Adrenal gland (tissue), 19 donors: ENCODE measurements at places on chromosomes 16 and 17.

DNA sequence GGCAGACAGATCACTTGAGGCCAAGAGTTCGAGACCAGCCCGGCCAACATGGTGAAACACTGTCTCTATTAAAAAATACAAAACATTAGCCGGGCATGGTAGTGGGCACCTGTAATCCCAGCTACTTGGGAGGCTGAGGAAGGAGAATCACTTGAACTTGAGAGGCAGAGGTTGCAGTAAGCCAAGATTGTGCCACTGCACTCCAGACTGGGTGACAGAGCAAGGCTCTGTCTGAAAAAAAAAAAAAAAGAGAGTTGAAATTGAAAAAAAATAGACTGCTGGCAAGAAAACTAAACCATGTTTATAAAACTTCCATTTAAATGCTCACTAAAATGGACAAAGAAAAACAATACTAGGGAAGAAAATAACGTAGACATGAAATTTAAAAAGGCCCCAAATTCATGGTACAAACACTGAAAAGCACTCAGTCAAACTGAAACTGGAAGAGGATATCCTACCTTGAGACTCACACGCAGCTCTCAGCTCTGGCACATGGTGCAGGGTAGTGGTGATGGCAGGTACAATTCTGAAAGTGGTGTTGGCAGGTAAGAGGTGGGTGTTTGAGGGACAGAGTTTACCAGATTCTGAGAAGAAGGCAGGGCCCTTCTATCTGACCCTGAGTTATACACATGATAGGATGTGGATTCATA lies 19.3 kb downstream of the CNTROB start:
- no peaks in the 10 kb centered on the region for H3K4me1 ChIP-seq
- H3K27me3 ChIP-seq, result no peaks in the 10 kb centered on the region
- H3K36me3 ChIP-seq, result peaks cover 29% of the 10 kb centered on the region
- no peak for DNase-seq
- H3K27ac ChIP-seq, result no peak overlapping the region

DNA sequence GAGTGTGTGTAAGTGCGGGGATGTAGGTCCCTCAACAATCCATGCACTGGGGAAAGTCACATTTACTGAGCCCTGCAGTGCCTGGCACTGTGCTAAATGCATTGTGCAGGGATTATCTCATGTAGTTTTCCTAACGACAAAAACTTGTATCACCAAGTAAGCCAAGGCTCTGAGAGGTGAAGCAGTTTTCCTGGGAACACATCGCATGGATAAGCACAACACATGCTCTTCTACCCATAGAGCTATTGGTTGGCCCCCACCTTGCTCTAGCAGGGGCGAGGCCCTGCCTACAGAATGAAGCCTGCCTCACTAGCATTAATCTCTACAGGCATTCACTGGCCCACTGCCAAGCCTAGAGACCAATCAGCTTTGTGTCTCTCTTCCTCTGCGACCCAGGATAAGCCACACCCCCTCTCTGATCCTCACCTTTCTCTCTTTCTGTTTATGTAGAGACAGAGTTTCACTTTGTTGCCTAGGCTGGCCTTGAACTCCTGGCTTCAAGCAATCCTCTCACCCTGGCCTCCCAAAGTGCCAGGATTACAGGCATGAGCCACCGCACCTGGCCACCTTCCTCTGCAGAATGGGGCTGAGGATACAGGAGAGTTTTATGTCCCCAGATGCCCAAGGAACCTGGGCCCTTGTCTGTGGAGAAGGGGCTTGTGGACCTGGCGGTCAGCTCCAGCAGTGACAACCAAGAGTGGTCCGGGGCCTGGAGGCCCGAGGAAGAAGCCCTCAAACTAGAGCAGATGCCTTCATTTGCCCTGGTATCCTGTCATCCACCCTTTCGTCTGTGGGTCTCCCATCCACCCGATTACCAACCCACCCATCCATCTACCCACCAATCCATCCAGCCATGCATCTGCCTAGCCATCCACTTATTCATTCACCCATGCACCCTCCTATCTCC lies 12.8 kb downstream of the CDH16 start:
- no peaks in the 10 kb centered on the region for H3K27me3 ChIP-seq
- no peaks in the 10 kb centered on the region for H3K36me3 ChIP-seq
- no peak overlapping the region for H3K27ac ChIP-seq
- no peak overlapping the region for H3K4me3 ChIP-seq

- no peaks in the 10 kb centered on the region for H3K4me1 ChIP-seq
- no peak overlapping the region for H3K27ac ChIP-seq
- no peaks in the 10 kb centered on the region for H3K36me3 ChIP-seq
Observed at GRCh38 chr16:85954927-85955519, 56.1 kb downstream of the IRF8 start.

- H3K4me1 ChIP-seq, result peaks cover 13% of the 10 kb centered on the region
- H3K4me3 ChIP-seq, result no peak overlapping the region
- no peaks in the 10 kb centered on the region for H3K36me3 ChIP-seq
- H3K27me3 ChIP-seq, result no peaks in the 10 kb centered on the region
Observed at GRCh38 chr17:27518545-27519521, 62.6 kb downstream of the KSR1 start.

GRCh38 chr16:55656691-55657092 lies 904 bp downstream of the SLC6A2 start:
- H3K4me1 ChIP-seq, result no peaks in the 10 kb centered on the region
- H3K27ac ChIP-seq, result no peak overlapping the region
- H3K36me3 ChIP-seq, result no peaks in the 10 kb centered on the region
- H3K4me3 ChIP-seq, result no peak overlapping the region
- DNase-seq, result no peak

DNA sequence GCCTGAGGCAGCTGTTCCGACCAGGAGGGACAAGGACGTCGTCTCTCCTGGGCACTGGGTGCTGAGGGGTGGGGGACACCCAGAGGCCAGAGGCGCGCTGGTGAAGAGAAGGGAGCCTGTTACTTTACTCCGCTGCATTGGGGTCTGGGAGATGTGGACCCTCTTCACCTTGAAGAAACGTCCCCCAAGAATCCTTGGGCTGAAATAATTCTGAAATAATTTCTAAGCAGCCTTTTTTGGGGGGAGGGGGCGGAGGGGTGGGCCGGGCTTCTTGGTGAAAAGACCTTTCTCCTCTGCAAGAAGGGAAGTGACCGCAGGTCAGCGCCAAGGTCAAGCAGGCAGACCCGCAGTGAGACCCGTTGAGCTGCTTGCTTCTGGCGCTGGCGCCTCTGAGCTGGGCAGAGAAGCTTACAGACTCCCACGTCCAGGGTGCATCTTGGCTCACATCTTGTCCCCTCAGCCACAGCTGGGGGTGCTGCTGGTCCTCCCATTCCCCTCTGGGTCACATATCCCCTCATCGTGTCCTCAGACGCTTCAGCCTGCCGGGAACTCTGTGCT lies 1.1 kb downstream of the SYT17 start:
- no peak overlapping the region for H3K27ac ChIP-seq
- peak overlapping the region; percentile 57 for H3K4me3 ChIP-seq
- peaks cover 9% of the 10 kb centered on the region for H3K27me3 ChIP-seq
- DNase-seq, result no peak
- H3K36me3 ChIP-seq, result no peaks in the 10 kb centered on the region
- peaks cover 17% of the 10 kb centered on the region for H3K4me1 ChIP-seq

GRCh38 chr17:16459855-16460550 lies 32.0 kb downstream of the LRRC75A start:
- no peak overlapping the region for H3K27ac ChIP-seq
- peaks cover 35% of the 10 kb centered on the region for H3K4me1 ChIP-seq
- no peak for DNase-seq

- no peak overlapping the region for H3K4me3 ChIP-seq
- no peaks in the 10 kb centered on the region for H3K27me3 ChIP-seq
- no peak for DNase-seq
- H3K27ac ChIP-seq, result no peak overlapping the region
- no peaks in the 10 kb centered on the region for H3K4me1 ChIP-seq
Observed at GRCh38 chr16:24123275-24123674, 132.9 kb upstream of the CACNG3 start.

DNA sequence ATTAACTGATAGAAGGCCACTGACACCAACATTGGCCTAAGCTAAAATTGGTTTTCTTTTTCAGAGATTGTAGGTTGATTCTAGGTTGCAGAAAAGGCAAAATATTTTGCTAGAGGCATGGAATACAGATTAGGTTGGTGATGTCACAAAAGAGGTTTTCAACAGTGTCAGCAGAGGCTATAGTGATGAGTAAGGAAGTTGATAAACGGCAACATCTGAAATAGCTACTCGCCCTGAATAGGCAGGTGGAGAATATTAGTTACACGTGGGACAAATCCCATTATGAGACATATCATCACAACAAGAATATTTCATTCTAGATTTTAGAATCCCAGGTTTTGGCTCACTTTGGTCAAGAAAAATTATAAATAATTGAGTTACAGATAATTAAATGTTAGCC lies 1.5 kb upstream of the TOM1L1 start:
- H3K4me1 ChIP-seq, result peaks cover 5% of the 10 kb centered on the region
- H3K4me3 ChIP-seq, result no peak overlapping the region
- H3K27ac ChIP-seq, result no peak overlapping the region

DNA sequence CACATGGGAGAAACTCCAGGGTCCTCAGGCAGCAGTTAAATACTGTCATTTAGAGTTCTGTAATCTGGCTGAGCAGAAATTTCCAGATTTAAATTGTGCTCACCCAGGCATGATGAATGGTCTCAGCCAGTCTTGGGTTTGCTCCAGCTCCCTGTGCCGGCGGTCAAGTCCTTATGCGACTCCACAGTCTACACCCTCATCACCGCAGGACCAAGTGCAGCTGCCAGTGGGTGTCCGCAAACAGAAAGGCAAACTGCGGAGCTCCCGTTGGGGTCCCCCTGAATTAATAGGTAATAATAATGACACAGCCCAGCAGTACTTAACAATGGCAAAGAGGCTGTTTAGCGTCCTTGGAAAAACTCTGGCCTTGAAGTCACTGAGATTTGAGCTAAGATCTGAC lies 3.9 kb upstream of the CACNG4 start:
- no peak overlapping the region for H3K4me3 ChIP-seq
- peaks cover 4% of the 10 kb centered on the region for H3K27me3 ChIP-seq
- no peak for DNase-seq
- peaks cover 5% of the 10 kb centered on the region for H3K4me1 ChIP-seq
- no peaks in the 10 kb centered on the region for H3K36me3 ChIP-seq

DNA sequence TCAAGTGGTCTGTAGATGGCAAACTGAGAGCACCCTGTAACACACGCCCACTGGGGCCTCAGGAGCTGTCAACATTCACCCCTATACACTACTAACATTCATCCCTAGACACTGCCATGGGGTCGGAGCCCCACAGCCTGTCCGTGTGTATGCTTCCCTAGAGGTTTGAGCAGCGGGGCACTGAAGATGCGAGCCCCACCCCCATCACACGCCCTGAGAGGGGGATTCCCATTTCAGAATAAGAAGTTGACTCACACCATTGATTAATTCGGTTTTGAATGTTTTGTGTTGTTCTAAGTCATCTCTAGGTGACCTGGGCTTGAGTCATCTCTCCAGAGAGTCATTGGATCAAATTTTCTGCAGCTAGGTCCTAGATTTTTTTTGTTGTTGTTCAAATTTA lies 37.3 kb upstream of the MMD start:
- H3K4me1 ChIP-seq, result peaks cover 9% of the 10 kb centered on the region
- H3K4me3 ChIP-seq, result no peak overlapping the region
- DNase-seq, result no peak
- H3K27me3 ChIP-seq, result no peaks in the 10 kb centered on the region

GRCh38 chr16:3480901-3481695 lies 14.2 kb downstream of the C16orf90 start:
- no peak overlapping the region for H3K27ac ChIP-seq
- H3K4me3 ChIP-seq, result no peak overlapping the region
- no peak for DNase-seq
- H3K4me1 ChIP-seq, result no peaks in the 10 kb centered on the region
- no peaks in the 10 kb centered on the region for H3K36me3 ChIP-seq

DNA sequence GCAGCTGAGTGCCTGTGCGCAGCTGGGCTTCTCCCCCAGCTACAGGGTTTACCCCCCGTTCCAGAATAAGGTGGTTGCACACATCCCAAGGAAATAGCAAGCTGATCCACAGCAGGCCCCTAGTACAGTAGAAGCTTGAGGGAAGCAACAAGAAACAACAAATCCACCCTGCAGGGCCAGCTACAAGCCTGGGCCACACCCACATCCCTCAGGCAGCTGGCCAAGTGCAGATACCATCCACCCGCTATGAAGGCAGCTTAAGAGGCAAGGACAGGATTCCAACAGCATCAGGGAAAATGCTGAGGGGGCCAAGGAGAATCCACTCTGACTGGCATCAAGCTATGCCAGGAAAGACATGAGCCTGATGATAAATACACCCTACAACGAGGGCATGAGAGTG lies 66.9 kb upstream of the RCVRN start:
- peaks cover 8% of the 10 kb centered on the region for H3K4me1 ChIP-seq
- H3K4me3 ChIP-seq, result no peak overlapping the region
- H3K27ac ChIP-seq, result no peak overlapping the region
- DNase-seq, result no peak
- no peaks in the 10 kb centered on the region for H3K36me3 ChIP-seq

- no peak overlapping the region for H3K4me3 ChIP-seq
- no peaks in the 10 kb centered on the region for H3K4me1 ChIP-seq
- no peaks in the 10 kb centered on the region for H3K36me3 ChIP-seq
- no peak for DNase-seq
- no peak overlapping the region for H3K27ac ChIP-seq
Observed at GRCh38 chr17:3017936-3018335, 45.5 kb downstream of the OR1D5 start.

DNA sequence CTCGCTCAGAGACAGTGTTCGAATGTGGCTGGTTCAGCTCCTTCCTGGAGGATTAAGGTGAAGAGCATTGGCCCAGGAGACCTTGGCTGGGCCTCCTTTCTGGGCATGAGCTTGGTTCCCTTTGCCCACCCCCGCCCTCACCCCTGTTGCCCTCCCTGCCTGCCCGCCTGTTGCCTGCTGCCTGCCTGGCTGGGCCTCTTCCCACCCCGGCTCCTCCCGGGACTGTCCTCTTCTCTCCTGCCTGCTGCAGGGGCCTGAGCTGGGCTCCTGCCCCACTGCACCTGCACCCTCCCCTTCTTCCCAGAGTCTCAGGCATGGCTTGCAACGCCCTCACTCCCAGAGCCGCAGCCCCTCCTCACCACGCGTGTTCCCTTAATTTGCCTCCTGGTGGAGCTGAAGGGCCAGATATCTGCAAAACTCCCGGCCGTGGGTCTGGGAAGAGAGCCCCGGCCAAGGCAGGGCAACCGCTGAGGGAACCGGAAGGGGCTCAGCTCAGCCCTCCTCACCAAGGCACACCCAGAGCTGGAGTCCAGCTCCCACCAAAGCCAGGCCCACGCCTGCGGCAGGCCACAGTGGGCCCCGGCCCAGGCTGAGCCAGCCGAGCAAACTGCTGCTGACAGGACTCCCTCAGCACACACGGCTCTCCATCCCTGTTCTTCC lies 31.2 kb downstream of the MNT start:
- no peak overlapping the region for H3K27ac ChIP-seq
- no peak overlapping the region for H3K4me3 ChIP-seq
- no peaks in the 10 kb centered on the region for H3K4me1 ChIP-seq
- no peak for DNase-seq

DNA sequence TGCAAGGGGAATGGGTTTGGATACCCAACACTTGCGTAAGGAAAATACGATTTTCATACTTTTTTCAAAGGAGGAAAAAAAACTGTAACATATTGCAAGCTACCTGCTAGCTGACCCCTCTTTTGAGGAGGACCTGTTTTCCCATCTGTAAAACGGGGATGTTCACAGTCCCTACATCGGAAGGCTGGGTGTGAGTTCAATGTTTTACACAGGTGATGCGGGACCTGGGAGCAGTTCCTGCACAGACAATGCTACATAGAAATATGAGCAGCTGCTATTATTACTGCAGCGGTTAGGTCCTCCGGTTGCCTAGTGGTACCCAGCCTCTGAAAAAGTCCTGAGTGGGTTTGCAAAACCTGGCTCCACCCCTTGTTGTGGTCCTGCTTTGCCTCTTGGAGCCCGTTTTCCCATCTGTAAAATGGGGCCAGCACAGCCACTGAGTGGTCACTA lies 3.5 kb downstream of the SOCS1 start:
- H3K36me3 ChIP-seq, result no peaks in the 10 kb centered on the region
- no peak for DNase-seq
- H3K27me3 ChIP-seq, result no peaks in the 10 kb centered on the region
- no peak overlapping the region for H3K27ac ChIP-seq
- peaks cover 20% of the 10 kb centered on the region for H3K4me1 ChIP-seq
